ENCODE measurements at places on chromosomes 1 and 21.

GRCh38 chr1:244830639-244831038, 4.8 kb upstream of the COX20 start:
- DNase-seq: no peak

DNA sequence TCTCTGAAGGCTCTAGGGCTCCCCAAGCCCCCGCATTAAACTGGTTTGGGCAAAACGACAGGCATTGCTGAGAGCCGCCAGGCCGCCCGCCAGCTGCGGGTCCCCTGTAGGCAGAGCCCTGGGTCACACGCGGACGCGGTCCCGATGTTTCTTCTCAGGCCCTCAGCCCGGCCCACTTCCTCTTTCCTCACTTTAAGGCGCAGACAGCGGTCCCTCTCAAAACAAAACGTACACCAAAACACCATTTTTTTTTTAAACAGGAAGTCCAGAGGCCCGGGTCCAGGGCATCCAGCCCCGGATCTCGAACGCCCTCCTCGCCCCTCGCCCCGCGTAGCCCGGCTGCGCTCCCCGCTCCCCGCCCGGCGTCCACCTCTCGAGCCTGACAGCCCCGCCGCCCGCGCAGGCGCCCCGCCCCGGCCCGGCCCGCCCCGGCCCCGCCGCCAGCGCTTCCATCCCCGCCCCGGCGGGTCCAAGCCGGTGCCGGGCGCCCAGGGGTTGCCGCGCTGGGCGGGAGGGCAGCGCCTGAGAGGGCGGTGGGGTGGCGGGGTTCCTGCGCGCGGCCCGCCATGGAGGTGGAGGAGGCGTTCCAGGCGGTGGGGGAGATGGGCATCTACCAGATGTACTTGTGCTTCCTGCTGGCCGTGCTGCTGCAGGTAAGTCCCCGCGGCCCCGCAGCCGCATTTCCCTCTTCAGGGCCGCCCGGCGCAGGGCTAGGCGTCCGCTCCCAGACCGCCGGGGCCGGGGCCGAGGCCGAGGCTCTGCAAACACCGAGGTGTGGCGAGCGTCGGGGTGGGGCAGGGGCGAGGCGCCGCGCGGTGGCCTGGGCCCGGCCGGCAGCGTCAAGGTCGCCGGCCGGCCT, at the start of gene SLC22A15:
TSS of gene SLC22A15 (plus strand) at position 452 of the 859 bp plus-strand sequence. CDS start at position 567, 115 bp downstream.
- no peak for DNase-seq

- DNase-seq: no peak
Measured at GRCh38 chr1:67754526-67754920, 69.5 kb downstream of the GADD45A start.

GRCh38 chr1:203117611-203118575, 9.6 kb upstream of the ADORA1 start:
- DNase-seq: no peak

GRCh38 chr1:180859306-180859705, 53.4 kb upstream of the KIAA1614 start:
- no peak for DNase-seq

DNA sequence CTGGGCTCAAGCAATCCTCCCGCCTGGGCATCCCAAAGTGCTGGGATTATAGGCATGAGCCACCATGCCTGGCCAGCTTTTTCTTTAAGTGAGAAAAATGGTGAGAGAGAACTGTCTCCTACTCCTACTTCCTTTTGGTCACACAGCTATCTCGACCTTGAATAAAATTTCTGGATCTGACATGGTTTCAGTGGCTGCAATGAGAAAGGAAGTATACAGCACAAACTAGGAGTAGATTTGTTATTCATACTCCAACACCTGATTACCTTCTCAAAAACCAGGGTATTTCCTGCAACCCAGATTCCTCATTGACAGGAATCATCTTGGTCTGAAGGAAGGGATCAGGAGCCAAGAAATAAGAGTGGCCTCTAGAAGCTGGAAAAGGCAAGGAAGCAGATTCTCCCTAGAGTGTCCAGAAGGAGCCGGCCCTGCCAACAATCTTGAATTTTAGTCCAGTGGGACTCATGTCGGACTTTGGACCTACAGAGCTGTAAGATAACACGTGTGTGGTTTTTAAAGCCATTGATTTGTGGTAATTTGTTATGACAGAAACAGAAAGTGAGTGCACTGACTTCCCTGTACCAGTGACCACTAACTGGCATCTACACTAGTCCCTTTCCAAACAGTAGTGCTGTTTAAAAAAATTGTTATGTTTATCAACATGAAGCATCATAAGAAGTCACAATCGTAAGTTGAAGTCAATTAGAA, 516.6 kb downstream of the SMYD3 start:
- DNase-seq: no peak

DNA sequence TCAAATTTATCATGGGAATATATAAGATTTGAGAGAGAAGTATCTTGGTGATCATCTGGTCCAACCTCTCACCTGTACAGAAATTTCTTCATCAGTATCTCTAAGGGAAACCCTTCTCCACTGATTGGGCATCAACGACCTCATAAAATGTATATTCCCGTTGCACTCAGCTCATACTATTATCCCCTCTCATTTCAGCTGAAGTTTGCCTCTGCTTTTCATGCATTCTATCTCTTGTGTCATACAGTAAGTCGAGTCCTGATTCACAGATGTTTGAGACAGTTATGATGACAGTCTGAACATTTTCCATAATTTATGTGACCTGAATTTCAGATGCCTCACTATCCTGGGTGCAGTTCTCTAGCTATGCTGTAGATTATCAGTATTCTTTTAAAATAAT, 21.0 kb downstream of the OR10R2 start:
- no peak for DNase-seq

DNA sequence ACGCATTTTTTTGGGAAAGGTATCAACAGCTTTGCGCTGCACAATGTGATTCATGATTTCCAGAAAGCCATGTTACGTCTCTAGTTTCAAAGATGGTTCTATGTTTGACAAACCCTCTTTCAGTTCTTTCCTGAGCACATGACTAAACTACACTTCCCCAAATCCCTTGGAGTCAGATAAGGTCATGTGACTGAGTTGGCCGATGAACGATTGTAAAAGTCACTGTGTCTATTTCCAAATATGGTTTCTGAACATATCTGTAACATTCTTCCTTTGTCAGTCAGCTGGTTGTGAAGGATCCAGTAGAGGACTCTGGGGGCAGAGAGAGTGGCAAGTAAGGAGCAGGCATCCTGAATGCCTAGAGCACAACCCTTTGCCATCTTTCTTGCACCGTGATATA, 35.4 kb downstream of the TMPRSS15 start:
- DNase-seq: no peak

DNA sequence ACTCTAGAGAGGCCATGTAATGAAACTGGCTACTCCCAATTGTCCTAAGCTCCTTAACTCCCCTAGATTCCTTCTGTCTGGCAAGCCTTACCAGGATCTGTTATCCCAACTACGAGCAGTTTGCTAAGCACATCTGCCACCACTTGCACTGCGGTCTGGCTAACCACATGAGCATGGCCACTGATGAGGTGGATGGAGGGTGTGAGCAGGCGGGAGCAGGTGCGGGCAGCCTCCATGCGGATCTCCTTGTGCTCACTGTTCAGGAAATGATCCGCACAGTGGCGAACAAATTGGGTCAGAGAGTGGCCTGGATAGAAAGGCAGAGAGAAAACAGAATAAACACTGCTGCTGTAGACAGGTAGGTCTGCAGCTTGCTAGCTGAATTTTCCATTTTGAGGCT, 24.0 kb downstream of the MTOR start:
- DNase-seq: no peak

DNA sequence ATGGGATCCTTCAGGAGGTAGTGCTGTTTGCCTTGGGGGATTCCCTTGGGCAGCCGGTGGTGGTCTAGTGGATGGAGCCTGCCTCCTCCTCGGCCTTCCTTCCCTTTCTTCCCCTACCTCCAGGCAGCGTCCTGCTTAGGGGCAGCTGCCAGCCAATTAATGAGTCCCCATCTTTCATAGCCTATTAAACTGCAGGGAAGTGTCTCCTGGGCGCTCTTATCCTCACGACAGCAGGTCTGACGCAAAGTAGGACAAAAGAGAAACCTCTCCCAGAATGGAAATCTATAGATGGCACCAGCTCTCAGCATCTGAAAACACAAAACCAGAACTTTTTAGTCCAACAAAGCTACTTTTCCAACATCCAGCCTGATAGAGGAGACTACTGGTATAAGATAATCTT, 69.3 kb downstream of the ELAVL4 start:
- no peak for DNase-seq

DNA sequence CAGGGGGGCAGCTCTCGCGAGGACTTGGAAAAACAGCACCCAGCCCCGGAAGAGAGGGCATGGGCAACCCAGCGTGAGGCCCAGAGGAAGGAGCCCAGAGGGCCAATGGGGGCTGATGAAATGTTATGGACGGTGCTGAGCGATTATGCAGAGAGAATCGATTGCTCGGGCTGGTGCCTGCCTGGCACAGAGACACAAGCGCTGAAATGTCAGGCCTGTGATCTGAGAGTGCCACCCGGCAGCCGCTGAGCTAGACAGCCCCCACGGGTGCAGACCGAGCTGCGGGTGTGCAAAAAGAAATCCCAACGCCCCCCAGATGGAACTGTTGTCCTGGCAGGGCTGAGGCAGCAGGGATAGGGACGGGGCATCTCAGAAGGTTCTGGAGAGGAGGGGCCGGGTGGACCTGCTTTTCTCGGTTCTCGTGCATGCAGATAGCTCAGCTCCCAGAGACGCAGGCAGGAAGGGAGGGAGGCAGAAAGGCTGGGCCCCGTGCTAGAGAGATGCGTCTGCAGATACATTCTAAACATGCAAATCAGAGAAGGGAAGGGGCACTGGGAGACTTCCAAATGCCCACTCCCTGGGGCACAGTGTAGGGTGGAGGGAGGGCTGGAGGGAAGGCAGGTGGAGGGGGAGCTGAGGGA, 41.5 kb downstream of the TAS1R2 start:
- DNase-seq: no peak

GRCh38 chr1:160225345-160225744, 20.2 kb downstream of the PEA15 start:
- DNase-seq: no peak

Measured in activated naive CD4-positive, alpha-beta T cell (primary cell).